ENCODE measurements at places on chromosomes 12 and 14.

DNA sequence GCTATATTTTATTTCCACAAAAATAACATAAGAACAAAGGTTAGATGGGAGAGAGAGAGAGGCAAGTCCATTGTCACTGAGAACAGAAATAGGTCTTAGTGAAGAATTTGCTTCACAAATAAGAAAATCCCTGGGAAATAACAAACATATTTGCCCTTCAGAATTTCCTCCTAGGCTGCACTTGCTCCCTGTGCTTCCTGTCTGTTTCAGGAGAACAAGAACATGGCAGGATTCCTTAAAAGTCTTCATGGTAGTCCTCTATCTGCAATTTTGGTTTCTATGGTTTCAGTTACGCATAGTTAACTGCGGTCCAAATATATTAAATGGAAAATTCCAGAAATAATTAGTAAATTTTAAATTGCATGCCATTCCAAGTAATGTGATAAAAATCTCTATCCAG lies 34.1 kb downstream of the SENP1 start:
- DNase-seq, result no peak

DNA sequence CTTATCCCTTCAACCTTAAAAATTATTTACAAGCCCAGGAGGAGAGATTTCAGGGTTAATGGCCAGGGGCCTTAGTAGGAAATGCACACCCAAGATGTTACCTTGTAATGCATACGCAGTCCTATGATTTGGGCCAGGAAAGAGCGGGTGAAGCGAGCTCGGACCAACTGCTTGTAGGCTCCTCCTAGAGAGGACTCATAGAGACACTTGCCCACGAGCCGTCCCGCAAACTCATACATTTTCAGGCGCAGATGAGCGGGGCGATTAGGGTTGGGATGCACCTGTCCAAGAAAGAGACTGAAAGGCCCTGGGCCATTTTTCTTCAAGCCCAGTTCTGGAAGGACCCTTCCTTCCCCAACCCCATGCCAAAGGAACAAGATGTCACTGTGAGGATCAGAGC lies 43.0 kb downstream of the AREL1 start:
- DNase-seq, result no peak

GRCh38 chr14:74083784-74084276 lies 423 bp downstream of the ALDH6A1 start:
- DNase-seq, result peak; percentile 42

GRCh38 chr12:81668475-81668874 lies 90.7 kb downstream of the PPFIA2 start:
- peak; percentile 79 for DNase-seq

GRCh38 chr14:94544726-94545125 lies 16.5 kb upstream of the SERPINA4 start:
- no peak for DNase-seq

DNA sequence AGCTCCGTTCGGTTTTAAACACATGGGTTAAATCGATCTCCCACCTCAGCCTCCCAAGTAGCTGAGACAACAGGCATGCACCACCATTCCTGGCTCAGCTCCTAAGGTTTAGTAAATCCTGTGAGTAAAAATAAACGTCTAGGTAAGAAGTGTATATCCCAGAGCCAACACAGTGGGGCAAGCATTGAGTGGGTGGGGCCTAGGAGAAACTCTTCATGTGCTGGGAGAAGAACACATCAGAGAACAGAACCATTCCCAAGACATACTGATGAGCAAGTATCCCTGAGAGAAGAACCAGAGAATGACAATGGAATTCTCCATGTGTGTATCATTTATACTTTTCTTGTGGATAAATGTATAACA lies 86.3 kb downstream of the SEC23A start:
- peak; percentile 26 for DNase-seq

DNA sequence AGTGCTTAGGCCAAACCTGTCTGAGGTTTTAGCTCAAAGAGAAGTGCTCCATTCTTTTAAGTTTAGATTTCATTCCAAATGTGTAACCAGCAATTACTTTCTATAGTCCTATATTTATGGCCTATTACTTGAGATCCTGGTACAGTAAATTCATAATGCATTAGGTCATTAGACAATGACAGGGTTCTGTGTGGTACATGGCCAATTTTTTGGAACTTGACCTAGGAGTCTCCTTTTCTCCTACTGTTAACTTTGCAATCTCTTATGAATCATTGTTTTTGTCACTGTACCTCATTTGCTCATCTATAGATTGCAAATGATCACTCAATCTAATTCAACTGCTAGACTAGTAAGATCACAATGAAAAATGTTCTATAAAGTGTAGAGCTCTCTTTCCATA lies 136.7 kb downstream of the PDE3A start:
- DNase-seq, result peak; percentile 86

- DNase-seq, result no peak
These were observed 9.5 kb downstream of the ZNF891 start for GRCh38 chr12:133120385-133121191.

GRCh38 chr12:48982397-48983080 lies 4.4 kb downstream of the WNT1 start:
- DNase-seq, result peak; percentile 58

- no peak for DNase-seq
These were observed 33.2 kb downstream of the PIGH start for GRCh38 chr14:67566908-67567307.

- no peak for DNase-seq
These were observed 38.8 kb downstream of the TESC start for GRCh38 chr12:117060246-117060928.

GRCh38 chr12:75699728-75700496 lies 188.5 kb upstream of the KRR1 start:
- DNase-seq, result no peak

DNA sequence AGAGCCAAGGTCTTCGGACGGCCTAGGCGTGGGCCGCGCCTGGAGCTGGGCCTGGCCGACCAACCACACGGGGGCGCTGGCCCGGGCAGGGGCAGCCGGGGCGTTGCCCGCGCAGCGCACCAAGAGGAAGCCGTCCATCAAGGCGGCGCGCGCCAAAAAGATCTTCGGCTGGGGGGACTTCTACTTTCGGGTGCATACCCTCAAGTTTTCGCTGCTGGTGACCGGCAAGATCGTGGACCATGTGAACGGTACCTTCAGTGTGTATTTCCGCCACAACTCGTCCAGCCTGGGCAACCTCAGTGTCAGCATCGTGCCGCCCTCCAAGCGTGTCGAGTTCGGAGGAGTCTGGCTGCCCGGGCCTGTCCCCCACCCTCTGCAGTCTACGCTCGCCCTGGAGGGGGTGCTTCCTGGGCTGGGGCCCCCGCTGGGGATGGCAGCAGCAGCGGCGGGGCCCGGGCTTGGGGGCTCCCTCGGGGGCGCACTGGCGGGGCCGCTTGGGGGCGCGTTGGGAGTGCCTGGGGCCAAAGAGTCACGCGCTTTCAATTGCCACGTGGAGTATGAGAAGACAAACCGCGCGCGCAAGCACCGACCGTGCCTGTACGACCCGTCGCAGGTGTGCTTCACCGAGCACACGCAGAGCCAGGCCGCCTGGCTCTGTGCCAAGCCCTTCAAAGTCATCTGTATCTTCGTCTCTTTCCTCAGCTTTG lies 4.4 kb upstream of the SHMT2 start:
- peak; percentile 75 for DNase-seq

GRCh38 chr12:91695964-91696363 lies 449.7 kb downstream of the BTG1 start:
- peak; percentile 81 for DNase-seq

DNA sequence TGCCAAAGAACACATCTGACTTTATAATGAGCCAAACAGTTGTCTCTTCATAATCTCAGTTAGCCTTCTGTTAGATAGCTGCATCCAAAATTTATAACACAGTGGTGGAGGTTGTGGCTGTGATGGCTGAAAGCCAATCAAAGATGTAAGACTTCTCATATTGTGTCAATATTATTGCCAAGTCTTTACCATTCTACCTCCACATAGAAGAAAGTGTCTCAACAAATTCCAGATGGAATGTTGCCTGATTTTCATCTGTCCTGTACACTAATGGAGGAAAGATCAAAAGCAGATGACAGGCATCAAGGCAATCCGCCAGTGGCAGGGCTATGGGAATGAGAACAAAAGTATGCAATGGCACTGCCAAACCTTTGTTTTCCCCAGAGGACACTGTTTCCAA lies 813.1 kb upstream of the NOVA1 start:
- DNase-seq, result no peak

- DNase-seq, result no peak
These were observed 377.9 kb upstream of the RGS6 start for GRCh38 chr14:71554323-71554722.

DNA sequence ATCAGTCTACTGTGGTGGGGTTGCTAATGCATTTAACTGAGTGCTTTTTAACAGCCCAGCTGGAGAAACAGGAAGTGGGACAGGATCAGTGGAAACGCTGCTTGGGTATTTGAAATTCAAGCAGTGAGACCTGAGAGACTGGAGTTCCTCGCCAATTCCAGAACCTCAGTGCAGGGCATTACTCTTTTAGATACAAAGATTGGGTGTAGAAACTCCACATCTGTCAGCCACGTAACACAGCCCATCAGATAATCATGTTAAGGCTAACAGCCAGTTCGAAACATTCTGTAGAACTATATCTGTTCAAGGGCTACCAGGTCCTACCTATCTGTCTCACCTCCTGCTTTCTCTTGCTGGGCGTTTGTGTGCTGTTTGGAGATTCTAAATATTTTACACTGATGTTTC lies 45.5 kb downstream of the RAD52 start:
- no peak for DNase-seq

- DNase-seq, result peak; percentile 42
These were observed 11.4 kb upstream of the TAC3 start for GRCh38 chr12:57027805-57028153.

GRCh38 chr12:5861416-5861815 lies 83.6 kb downstream of the ANO2 start:
- DNase-seq, result no peak

- DNase-seq, result no peak
These were observed 1.2 kb upstream of the ALX1 start for GRCh38 chr12:85278598-85279448.

- peak; percentile 58 for DNase-seq
These were observed 388.1 kb downstream of the BCAT1 start for GRCh38 chr12:24560831-24561271.

GRCh38 chr14:20295067-20295466 lies 10.7 kb downstream of the TTC5 start:
- DNase-seq, result no peak

DNA sequence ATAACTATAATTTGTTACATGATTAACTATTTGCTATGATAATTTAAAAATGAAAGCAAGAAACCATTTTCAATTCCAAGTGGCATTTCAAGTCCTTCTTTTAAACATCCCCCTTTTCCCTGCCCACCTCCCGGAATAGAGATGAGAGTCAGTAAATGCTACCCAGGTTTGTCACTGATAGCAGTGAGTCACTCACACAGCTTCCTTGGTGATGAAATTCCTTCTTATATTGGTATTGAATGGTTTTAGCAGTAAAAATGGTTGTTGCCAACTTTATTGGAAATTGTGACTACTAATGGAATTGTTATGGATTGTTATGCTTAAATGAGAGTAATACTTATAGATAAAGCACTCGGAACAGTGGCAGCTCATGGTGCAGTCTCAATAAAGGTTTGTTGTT lies 90.5 kb downstream of the PPM1A start:
- no peak for DNase-seq

- no peak for DNase-seq
These were observed 2.3 kb upstream of the GLIPR1 start for GRCh38 chr12:75478116-75478794.

DNA sequence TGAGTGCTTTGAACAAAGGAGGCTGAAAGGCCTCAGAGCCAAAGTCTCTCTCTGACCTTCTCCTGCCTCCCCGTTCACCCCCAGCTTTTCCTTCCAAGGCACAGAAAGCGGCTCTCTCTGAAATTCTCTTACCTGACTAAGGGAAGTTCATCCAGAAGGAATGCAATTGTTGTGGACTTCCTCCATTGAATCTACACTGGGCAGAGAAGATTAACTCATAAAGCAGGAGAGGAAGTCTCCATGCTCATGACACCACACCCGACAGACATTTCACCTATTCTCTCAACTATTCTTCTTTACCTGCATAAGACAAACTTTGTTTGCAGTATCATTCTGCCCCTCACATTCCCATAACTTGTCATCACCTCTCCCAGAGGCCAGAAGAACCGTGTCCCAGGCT lies 129.3 kb upstream of the CCDC175 start:
- no peak for DNase-seq

DNA sequence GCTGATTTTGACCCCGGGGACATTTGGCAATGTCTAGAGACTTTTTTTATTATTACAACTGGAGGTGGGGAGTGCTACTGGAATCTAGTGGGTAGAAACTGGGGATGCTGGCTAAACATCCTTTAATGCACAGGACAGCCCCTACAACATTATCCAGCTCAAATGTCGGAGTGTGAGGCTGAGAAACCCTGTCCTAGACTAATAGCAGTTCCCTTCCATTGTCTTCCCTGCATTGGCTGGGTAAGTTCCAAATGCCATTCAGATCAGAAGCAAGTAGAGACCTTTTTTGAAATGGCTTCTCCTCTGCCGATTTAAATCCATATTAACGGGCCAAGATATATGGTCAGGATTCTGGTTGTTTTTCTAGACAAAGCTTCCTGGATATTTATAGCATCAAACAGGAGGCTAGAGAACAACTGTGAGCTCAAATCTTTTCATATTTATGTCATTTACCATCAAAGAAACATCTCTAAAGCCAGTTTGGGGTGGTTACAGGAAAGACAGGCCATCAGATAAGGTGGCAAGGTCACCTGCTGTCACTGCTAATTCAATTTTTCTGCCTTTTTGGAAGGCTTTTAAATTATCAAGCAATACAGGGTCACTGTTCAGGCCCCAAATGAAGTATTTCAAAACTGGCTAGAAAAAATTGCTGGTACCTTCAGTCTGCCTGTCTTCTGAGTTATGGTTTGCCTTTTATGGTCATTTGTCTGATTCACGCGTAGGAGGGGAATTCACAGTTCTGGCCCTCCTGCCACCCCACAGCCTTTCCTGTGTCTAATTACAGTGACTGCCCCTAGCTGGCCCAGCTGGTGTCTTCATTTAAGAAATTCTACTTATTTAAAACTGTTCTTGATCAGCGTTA lies 20.1 kb upstream of the AKAP5 start:
- peak; percentile 57 for DNase-seq

GRCh38 chr12:6697584-6698351 lies 2.8 kb downstream of the PIANP start:
- DNase-seq, result peak; percentile 62

DNA sequence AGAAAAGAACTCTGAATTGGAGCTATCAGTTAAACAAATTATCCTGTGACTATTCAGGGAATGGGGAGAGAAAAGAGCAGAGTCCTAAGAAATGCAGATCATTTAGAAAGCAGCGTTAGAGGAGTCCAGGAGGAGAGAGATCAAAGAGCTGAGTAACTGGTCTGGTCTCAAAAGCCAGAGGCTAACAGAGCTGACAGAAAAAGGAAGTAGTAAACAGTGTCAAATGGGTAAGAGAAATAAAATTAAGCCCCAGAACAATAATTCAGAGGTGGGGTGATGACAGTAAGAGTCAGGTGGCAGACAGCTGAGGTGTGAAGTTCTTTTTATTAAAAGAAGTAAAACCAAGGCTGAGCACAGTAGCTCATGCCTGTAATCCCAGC lies 19.3 kb downstream of the GXYLT1 start:
- no peak for DNase-seq

All from NCI-H69 (cell line).